ENCODE measurements at places on chromosomes 3 and 15.

DNA sequence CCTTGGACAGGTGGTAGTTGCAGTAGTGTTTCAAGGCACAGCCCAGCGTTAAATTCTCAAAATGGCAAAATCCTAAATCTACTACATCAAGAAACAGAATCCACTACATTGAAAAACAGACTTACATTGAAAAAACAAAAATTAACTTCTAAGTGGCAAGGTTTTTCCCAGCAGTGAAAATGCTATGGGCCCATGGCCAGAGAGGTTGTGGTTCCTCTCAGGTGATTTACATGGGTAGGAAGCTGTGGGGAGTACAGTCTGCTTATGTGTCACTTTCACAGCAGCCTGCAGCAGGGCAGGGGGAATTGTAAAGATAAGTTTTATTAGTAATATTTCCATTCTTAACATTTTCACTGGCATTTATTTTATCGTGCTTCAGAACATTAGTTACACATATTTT, 24.9 kb downstream of the TTC14 start:
- no peak for DNase-seq

DNA sequence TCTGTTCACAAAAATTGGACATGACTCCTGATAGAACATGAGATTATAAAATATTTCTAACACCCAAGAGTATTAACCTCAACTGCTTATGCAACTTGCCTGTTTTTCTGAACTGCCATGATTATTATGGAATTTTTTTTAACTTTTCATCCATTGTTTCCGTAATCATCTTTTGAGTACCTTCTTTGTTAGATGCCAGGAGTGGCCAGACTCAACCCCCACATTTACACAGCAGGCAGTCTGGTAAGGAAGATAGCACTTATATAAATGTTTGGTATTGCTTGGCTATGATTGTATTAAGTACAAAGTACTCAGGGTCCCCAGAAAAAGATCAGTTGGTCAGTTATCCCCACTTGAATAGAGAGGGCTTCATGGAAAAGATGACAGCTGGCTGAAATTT, 74.3 kb downstream of the CRYBG3 start:
- DNase-seq = no peak

DNA sequence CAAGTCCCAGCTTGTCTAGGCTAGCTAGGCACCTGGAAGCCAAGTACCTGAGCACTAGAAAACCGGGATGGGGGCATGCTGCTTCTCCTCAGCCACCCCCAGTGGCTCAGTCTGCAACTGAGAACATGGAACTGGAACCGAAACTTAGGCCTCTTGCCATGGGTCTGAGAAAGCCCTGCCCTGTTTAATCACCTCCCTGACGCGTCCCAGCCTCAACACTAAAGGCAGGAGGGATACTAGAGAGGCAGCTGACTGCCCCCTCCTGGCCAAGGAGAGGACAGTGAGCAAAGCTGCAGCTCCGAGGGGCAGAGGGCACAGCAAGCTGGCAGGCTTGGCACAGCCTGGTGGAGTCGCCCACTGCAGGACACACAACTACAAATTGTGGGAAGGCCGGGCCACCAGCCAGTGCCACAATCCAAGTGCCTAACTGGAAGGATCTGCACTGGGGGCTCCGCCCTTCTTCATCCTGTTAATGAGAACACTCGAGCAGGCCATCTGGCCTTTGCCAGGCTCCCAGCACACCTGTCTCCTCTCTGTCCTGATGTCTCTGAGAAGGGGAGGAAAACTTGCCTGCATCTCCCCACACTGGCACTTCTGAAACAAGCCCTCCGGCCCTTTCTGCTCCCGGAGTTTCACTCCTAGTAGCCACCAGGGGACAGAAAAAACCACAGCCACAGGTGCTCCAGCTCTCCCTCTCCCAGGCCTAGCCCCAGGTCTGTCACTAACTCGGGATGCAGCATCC, 53.7 kb downstream of the BDH1 start:
- no peak for DNase-seq

GRCh38 chr3:170423001-170423615, 4.4 kb downstream of the CLDN11 start:
- no peak for DNase-seq

- DNase-seq = no peak
Measured at GRCh38 chr3:72174040-72174439, 389.1 kb upstream of the PROK2 start.

DNA sequence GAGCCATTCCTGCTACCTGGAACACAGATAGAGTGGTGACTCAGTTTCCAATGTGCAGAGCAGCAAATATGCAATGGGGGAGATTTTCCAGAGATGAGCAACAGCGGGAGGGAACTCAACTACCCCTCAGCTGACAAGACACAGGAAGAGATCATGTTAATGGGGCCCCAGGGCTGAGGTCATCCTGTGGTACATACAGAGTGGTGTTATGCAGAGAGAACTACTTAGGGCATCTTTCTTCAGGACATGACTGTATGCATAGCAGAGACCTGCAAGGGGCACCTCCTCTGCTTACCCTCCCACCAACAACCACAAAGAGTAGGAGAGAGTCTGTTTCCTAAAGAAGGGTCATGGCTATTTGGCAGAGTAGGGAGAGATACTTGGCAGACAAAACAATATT, 6.8 kb upstream of the TBC1D5 start:
- DNase-seq = no peak

DNA sequence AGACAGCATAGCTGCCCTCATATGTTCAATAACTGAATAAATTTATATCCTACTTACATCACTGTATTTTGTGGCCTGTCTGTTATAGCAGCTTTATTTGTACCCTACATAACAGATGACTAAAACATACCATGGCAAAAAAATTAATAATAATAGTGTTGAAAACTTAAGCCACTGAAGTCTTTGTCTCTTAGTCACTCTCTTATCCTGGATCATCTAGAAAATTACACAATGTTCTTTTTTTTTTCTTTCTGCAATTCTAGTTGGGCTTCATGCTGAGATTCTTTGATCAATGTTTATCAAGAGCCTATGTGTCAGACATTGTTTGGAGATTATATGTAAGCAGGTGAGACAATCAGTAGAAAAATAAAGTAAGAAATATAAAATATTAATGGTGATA, 519.3 kb upstream of the ARPP21 start:
- no peak for DNase-seq

DNA sequence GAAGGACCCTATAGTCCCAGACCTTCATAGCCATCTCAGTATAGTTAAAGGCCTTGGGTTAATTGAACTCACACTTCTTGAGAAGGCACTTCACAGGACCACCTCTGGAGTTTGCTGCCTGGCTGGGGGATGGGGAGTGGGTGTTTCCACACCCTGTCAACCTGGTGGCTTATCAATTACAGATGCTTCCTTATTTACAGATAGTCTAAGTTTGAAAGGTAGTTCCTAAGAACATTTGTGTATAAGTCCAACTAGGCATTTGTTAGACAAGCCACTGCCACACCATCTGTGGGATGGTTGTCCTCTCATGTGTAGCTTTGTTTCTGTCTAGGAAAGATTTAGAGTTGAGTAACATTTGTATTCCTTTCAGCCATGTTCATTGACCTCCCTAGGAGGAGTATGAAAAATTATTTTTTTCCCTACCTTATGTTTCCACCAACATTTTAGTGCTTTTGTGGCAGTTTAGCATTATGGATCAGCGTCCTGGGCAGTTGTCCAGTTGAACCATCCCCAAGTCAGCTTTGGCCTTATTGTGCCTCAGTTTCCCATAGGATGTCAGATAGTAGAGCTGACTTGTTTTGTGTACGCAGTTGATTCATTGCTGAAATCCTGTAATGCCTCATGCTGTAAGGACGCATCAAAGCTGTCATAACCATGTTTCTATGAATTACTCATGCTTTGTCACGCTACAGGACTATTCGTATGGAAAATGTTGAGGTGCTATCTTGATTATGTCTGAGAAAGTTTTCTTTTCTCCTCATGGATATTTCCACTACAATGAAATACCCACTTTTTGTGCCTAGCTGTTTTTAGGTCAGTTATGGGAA, 21.2 kb upstream of the SIAH2 start:
- no peak for DNase-seq

- DNase-seq = no peak
Measured at GRCh38 chr3:95218484-95218883, 1155.6 kb downstream of the NSUN3 start.

DNA sequence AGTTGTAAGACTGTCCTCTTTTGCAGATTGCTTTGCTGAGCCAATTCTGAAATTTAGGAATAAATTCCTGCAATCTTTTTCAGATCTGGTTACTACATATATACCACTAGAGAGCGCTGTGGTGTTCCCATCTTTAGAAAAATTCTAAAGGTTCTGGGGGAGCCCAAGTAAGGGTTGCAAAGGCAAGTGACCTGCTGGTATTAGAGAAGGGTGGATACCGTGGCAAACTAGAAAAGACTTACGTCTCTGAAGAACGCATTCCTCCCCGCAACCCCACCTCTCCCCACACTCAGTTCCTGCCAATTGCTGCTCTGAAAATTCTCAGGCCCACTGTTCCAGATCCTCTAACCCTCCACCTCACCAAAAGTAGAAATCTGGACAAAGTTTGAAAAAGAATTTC, 48.5 kb downstream of the EFHB start:
- DNase-seq = no peak

DNA sequence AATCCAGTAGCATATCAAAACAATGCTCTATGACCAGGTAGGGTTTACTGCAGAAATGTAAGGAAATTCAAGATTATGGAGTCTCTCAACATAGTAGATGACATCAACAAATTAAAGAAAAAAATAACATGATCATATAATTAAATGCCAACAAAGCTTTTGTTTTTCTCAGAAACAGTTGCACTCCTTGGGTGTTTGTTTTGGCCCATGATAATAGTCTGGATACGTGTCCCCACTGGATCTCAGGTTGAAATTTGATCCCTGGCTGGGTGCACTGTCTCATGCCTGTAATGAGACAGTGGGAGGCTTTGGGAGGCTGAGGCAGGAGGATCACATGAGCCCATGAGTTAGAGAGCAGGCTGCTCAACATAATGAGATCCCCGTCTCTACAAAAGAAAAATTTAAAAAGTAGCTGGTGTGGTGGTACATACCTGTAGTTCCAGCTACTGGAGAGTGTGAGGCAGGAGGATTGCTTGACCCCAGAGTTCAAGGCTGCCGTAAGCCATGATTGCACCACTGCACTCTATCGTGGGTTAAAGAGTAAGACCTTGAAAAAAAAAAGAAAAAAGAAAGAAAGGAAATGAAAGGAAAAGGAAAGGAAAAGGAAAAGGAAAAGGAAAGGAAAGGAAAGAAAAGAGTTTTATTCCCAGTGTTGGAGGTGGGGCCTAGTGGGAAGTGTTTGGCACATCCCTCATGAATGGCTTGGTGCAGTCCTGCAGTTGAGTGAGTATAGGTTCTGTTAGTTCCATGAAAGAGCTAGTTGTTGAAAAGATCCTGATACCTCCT, 53.3 kb upstream of the FOXB1 start:
- no peak for DNase-seq

GRCh38 chr15:38059665-38060064, 125.2 kb downstream of the TMCO5A start:
- no peak for DNase-seq

DNA sequence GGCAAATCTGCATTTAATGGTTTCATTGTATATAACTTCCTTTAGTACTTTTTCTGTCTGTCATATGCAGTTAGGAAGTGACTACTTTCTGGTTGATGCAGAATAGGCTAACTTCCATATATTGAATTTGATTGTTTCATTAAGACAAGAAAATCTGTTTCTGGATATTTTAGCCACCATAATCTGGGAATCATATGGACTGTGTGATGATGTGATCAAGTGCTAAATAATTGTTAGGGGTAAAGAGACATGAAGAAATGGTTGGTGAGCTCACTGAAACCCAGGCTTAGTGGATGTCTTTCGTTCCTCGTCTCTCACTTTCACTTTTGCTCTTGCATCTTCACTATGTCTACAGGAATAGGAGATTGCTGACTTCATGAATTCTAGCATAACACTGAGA, 3.5 kb upstream of the MNS1 start:
- DNase-seq = no peak

- DNase-seq = no peak
Measured at GRCh38 chr3:14536837-14537589, 3.1 kb downstream of the GRIP2 start.

DNA sequence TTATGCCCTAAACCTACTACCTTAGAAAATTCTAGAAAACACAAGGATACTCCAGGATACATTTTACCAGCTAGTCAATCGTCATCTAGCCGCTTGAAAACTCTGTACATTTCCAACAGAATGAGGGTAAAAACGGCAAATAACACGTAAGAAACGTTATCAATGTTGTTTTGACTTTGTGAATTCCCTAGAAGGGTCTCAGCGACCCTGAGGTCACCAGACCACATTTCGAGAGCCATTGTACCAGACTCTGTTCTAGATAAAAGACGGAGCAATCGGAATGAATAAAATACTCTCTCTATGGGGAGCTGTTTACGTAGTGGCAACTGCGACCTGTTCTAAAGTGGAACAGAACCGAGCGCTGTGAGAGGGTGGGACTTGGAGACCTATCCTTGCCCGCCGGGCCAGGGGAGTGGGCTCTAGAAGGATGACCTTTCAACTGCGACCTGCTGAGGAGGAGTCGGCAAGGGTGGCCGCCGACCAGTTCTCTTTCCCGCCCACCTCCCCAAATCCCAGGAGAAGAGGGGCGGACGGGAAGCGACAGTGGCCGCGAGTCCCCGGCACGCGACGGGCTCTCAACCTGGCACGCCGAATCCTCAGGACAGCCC, 778 bp upstream of the AP4E1 start:
- DNase-seq = no peak

DNA sequence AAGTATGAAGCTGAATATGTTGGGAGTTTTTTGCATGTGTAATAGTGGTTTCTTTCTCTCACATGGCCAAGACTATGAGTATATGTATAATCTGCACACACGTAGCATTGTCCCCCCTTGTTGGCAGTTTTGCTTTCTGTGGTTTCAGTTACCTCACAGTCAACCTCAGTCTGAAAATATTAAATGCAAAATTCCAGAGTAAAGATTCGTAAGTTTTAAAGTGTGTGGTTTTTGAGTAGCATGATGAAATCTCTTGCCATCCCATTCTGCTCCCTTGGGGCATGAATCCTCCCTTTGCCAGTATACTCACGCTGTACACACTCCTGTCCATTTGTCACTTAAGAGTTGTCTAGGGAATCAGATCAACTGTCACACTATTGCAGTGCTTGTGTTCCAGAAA, 742.0 kb upstream of the CCDC54 start:
- no peak for DNase-seq

- no peak for DNase-seq
Measured at GRCh38 chr15:67790610-67791319, 34.5 kb upstream of the SKOR1 start.

DNA sequence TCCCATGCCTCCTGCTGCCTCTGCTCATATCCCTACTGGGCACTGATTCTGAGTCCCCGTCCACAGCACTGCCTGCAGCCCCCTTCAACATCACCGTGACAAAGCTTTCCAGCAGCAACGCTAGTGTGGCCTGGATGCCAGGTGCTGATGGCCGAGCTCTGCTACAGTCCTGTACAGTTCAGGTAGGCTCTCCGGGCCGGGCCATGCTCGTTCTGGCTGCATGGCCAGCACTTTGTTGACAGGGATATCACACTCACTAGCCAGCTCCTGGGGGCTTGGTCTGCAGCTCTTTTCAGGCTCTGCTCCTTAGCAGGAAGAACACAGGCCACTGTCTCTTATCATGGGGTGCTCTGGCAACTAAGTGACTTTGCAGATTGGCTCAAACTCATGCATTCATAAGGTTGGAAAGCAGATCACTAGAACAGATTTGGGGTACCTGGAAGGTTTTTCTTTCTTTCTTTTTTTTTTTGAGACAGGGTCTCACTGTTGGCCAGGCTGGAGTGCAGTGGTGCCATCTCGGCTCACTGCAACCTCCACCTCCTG, 6.0 kb downstream of the TYRO3 start:
- no peak for DNase-seq
